GM13976 (cell line): ENCODE measurements at places on chromosomes 12 and 14.

- no peak for DNase-seq
These were observed 19.3 kb upstream of the SERPINA6 start for GRCh38 chr14:94342334-94342934.

GRCh38 chr12:32102234-32102633 lies 4.4 kb upstream of the BICD1 start:
- DNase-seq = no peak

DNA sequence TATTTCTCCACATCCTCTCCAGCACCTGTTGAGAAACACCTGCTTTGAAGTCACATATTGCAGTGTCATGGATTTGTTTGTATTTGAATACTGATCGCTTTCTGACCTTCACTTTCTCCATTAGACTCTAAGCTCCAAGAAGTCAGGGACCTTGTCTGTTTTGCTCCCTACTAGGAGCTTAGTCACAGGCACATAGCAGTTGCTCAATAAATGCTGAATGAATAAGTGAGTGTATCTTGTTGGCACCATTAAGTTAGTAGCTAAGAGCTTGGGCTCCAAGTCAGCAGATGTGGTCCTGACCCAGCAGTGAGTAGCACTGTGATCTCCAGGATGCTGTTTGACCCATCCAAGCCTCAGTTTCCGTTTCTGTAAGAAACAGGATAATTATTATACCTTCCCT lies 10.1 kb downstream of the MVK start:
- DNase-seq = no peak

DNA sequence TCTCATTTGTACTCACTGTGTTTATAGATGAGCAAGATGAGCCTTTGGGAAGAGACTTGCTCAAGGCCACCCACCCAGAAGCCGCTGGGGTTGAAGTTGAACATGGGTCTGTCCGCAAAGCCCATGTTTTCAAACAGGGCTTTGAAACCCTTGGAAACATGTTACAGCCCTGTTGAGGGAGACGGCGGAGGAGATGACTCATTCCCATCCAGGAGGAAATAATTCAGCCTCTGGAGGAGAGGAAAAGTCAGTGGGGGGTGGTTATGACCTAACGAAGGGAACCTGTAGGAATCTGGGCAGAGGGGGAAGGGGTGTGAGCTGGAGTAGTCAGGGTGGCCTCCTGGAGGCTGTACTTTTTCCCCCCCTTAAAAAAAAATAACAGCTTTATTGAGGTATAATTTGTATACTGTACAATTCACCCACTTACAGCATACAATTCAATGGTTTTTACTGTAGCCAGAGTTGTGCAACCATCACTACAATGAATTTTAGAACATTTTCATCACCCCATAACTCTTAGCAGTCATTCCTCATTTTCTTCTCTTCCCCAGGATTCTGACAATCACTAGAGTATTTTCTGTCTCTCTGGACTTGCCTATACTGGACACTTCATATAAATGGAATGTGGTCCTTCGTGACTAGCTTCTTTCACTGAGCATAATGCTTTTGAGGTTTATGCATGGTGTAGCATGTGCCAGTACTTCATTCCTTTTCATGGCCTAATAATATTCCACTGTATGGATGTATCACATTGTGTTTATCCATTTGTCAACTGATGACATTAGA lies 1.9 kb upstream of the RIN3 start:
- no peak for DNase-seq
